ENCODE measurements at places on chromosomes 11 and 22. TPM values are rescaled to one million over a fixed set of nuclear protein-coding genes. Genes with fewer than 3 reads are reported as not detected.

Gene TEX54
- total RNA-seq, result not detected

Gene DNAJB13
- 3.6 TPM for total RNA-seq

Gene SPI1
- 8.2 TPM for total RNA-seq

Gene TRIM29
- total RNA-seq, result 39.7 TPM

Gene ART5
- not detected for total RNA-seq

Gene DNAJB7
- 3.1 TPM for total RNA-seq

Gene C11orf91
- total RNA-seq, result 2.2 TPM

Gene HPS5
- 62.8 TPM for total RNA-seq

Gene MS4A6A
- total RNA-seq, result 41.7 TPM

Gene HOATZ
- 0.72 TPM for total RNA-seq

Gene PRR5
- total RNA-seq, result 28.4 TPM

Gene MPEG1
- total RNA-seq, result 8.4 TPM

Gene BIK
- not detected for total RNA-seq

Gene OR2AG1
- total RNA-seq, result 4.6 TPM

Gene MFNG
- 20.7 TPM for total RNA-seq

Gene BIRC2
- 80.4 TPM for total RNA-seq

Gene NLRP14
- 2.6 TPM for total RNA-seq

Gene MS4A3
- total RNA-seq, result 7.2 TPM

Gene IL17REL
- total RNA-seq, result not detected

Gene SPTBN2
- total RNA-seq, result 46.5 TPM

Gene CREB3L1
- total RNA-seq, result 23.4 TPM

Gene ANO9
- 5.1 TPM for total RNA-seq

Gene HTATIP2
- 21.7 TPM for total RNA-seq

Gene JAML
- total RNA-seq, result 18.8 TPM

Gene KDM4D
- 6.0 TPM for total RNA-seq

Gene APBB1
- total RNA-seq, result 28.9 TPM

Gene LRRC75B
- total RNA-seq, result 17.3 TPM

Gene FZD4
- 9.4 TPM for total RNA-seq

Gene OR51B4
- total RNA-seq, result 3.1 TPM

Gene WBP2NL
- total RNA-seq, result 6.0 TPM

Gene SMC1B
- 0.72 TPM for total RNA-seq

Gene NUP160
- total RNA-seq, result 57.3 TPM

Gene LRRN4CL
- 3.1 TPM for total RNA-seq

Gene ALG12
- 13.7 TPM for total RNA-seq

Gene IFTAP
- 31.8 TPM for total RNA-seq

Gene SYT9
- 8.7 TPM for total RNA-seq

Gene SEC14L6
- total RNA-seq, result 2.4 TPM

Gene YPEL4
- total RNA-seq, result 3.4 TPM

Gene DDI1
- total RNA-seq, result 0.72 TPM

Gene TMEM126A
- 20.2 TPM for total RNA-seq

Gene MMP27
- not detected for total RNA-seq

Gene PKDREJ
- total RNA-seq, result 2.4 TPM
